ENCODE measurements at places on chromosomes 2 and 18.

DNA sequence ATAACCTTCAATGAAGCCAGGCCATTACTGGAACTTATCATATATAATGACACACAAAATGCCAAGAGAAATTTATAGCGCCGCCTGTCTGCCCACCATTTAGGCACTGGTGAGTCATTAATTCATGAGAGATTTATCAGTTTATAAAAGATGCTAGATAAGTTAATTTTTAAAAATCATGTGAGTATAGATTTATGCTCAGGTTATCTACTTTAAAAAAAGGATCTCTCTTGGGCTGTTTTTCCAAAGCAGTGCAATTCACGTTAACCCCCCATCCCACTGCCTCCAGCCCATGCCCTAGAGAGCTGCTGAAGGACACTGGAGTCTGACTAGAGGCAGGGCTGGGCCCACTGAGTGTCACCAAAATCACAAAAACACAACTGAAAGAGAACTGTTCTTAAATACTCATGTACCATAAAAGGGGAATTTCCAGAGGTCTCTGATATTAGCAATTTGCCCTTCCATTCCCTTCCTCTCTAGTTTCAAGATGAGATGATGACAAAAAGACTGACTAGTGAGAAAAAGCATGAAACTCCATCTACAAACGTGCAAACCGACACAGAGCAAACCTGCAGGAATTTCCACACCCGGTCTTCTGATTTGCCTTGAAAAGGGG lies 160.8 kb downstream of the BCL2 start:
- no peak for DNase-seq

GRCh38 chr2:63898839-63899238 lies 57.1 kb downstream of the UGP2 start:
- no peak for DNase-seq

DNA sequence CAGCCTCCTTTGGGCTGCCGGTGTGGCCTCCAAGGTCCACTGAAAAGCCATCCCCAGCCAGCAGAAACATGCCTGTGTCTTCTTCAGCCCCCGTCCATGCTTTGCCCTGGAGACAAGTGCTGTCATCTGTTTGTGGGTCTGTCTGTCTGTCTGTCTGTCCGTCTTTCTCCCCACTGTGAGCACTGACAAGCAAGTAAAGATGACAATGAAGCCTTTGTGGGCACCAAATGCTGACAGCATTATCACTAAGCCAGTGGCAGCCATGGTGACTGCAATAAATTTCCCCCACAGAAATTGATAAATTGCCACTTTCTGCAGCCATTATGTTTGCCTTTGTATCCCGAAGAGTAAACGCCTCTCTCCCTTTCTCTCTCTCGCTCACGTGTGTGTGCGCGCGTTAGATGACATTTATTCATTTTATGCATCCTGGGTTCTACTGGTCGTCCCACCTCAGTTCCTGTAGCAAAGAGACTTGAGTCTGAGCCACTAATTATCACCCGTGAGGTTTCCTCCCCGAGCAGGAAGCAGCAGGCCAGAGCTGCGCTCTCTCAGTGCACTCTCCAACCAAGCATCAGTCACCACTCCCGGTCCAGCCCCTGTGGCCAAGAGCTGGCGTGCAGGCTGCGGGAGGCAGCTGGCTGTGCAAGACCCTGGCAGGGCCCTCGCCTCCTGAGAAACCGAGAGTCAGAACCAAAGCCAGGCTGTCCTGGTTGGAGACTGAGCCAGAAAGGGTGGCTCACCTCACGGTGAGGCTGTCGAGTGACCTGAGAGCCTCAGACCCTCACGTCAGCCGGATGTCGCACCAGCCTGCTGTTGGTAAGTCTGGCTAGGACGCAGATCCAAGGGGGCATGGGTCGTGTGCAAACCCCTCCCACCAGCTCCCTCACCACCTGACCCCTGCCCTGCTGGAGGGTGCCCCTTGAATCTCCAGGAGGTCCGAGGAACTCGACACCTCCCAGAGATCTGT lies 6.9 kb downstream of the STEAP3 start:
- no peak for DNase-seq

DNA sequence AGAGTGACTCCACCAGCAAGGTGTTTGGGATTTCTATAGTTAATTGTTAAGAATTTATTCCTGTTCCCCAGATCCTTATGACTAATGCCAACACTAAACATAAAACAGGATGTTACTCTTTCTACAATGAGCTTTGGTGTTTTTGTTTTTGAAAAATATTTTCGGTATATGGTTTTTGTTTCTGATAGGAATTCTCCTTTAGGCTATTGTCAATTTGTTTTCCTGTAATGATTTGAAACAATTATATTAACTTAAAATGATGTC lies 182.6 kb downstream of the AGAP1 start:
- no peak for DNase-seq

DNA sequence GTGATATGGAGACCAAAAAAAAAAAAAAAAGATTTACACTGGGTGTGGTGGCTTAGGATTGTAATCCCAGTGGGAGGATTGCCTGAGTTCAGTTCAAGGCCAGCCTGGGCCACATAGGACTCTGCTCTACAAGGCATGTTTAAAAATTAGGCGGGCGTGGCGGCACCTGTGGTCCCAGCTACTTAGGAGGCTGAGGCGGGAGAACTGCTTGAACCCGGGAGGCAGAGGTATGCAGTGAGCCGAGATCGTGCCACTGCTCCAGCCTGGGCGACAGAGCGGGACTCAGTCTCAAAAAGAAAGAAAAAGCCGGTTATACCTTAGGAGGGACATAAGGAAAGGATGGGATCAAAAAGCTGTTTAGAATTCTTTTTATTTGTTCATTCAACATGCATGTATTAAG lies 707 bp upstream of the SPDYA start:
- no peak for DNase-seq

Data from germinal center (tissue), 1 donor.